HCT116 (cell line): ENCODE measurements at places on chromosomes 11 and 22. TPM values are rescaled to one million over a fixed set of nuclear protein-coding genes. Genes with fewer than 3 reads are reported as not detected.

MCHR1 gene
- total RNA-seq, result not detected

FOLR3 gene
- not detected for total RNA-seq

TIGD3 gene
- 2.4 TPM for total RNA-seq

PTPN5 gene
- total RNA-seq, result not detected

UPK3A gene
- total RNA-seq, result not detected

KCTD14 gene
- 15.2 TPM for total RNA-seq

CEND1 gene
- total RNA-seq, result 0.27 TPM

PYGM gene
- 1.7 TPM for total RNA-seq

GRCh38 chr11:121898903-121899302, 217.1 kb downstream of the BLID start:
- no peak for DNase-seq

DNA sequence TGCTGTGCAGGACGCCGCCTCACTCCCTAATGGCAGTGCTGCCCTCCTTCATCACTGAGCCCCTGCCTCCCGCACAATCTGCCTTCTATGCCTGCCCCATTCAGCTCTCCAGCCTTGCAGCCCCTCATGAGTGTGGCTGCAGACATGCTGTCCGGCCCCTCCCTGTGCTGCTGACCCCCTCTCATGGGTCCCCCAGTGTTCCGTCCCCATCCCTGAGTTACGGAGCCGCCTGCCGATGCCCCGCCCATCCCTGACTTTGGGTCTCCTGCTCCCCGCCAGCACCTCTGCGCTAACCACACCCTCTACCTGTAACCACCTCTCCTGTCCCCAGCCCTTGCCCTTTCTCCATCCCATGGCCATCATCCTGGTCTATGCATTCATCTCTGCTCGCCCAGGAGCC, 33.3 kb downstream of the CTTN start:
- no peak for DNase-seq

DNA sequence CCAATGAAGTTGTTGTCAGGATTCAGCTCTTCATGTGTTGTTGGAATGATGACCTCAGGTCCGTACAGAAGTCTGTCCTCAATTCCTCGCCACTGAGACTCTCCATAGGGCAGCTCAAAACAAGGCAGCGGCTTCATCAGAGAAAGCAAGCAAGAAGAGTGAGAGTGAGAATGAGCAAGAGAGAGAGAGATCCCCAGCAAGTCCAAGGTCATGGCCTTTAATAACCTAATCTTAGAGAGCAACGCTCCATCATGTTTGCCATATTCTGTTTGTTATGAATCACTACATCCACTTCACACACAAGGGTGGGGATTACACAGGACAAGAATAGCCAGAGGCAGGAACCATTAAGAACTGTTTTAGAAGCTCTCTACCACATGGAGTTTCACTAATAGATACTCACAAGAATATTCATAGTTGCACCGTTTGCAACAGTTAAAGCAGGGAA, 23.3 kb upstream of the MMP7 start:
- DNase-seq, result no peak

- no peak for DNase-seq
Observed at GRCh38 chr11:121211626-121212025, 80.9 kb upstream of the SC5D start.

- no peak for DNase-seq
Observed at GRCh38 chr22:44741929-44742328, 10.4 kb upstream of the ARHGAP8 start.

- DNase-seq, result no peak
Observed at GRCh38 chr11:63847363-63847762, 8.5 kb downstream of the MARK2 start.

DNA sequence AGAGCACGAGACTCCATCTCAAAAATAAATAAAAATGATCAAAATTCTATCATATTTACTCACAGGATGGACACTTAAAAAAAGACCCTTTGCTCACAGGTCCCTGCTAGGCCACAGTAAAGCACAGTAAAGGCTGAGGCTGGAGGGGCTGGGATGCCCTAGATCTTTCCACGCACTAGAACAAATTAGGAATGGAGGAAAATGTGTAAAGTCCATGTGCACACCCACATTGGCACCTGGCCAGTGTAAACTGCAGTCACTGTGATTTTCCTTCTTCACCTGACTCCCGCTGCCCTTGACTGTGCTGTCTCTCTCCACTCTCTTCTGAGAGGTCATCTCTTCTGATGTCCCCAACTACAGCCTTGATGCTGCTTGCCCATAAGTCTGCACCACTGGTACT, 195.5 kb downstream of the EFCAB6 start:
- DNase-seq, result no peak

DNA sequence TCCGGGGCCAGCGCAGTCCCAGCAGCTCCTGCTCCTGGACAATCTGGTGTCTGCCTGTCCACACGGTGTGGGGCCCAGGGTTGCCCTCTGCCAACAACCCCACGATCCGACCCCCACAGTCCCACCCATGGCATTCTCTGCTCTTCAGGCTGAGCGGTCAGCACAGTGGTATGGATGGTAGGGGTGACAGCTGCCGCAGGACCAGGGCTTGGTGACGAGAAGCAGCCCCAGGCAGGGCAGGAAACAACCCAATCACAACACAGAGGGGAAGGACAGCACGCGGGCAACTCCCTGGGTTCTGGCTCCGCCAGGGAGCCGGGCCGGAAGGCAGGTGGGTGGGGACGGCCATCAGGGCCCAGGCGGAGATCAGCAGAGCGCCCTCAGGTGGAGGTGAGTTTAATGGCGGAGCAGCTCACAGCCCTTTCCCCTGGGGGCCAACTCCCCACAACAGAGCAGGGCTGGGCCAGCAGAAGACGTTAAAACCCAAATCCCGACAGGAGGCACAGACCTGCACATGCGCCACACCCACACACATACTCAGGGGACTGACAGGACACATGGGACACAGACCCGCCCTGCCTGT, 5.3 kb upstream of the CHADL start:
- no peak for DNase-seq

GRCh38 chr11:118623269-118623655, 15.8 kb downstream of the PHLDB1 start:
- no peak for DNase-seq

DNA sequence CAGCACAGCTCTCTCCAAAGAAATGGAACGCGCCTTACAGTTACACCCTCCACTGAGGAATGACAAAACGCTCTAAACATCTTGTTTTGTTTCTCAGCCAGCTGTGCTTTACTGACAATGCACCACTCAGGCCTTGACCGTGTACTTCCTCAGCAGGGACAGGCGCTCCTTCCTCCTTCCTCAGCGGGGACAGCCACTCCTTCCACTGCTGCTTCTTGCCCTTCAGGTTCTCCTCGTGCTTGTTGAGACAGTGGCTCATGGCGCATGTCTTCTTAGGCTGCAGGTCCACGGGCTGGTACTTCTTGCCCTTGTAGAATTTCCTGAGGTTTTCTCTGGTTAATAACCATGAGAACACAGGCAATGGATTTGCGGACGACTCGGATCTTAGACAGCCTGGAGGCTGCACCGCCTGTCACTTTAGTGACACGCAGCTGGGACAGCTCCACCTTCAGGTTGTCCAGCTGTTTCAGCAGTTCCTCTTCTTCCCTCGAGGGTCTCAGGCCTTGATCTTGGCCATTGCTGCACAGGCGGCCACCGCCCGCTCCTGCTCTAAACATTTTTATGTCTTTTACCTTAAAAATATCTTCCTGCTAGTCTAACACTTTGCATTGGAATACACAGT, 613.8 kb downstream of the BRD1 start:
- no peak for DNase-seq

GRCh38 chr11:30487200-30487898, 98.8 kb downstream of the MPPED2 start:
- DNase-seq, result no peak

GRCh38 chr11:94973099-94973968, at the start of the genes CWC15 and KDM4D:
TSS of gene CWC15 (minus strand) at chr11:94973556. CDS start at chr11:94972185, 1,371 bp downstream.
TSS of gene KDM4D (plus strand) at chr11:94973709. CDS start at chr11:94997373, 23,664 bp downstream.
- DNase-seq, result peak; percentile 84

GRCh38 chr11:116459185-116460045, 313.4 kb downstream of the BUD13 start:
- DNase-seq, result no peak

DNA sequence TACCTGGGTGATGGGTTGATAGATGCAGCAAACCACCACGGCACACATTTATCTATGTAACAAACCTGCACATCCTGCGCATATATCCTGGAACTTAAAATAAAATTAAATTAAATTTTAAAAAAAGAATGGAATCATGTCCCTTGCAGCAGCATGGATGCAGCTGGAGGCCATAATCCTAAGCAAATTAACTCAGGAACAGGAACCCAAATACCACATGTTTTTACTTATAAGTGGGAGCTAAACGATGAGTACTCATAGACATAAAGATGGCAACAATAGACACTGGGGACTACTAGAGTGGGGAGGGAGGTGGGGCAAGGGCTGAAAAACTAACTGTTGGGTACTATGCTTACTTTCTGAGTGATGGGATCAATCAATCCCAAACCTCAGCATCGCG, 40.9 kb downstream of the CWC15 start:
- DNase-seq, result no peak

GRCh38 chr11:95187723-95188122, 43.3 kb downstream of the SESN3 start:
- DNase-seq, result no peak

DNA sequence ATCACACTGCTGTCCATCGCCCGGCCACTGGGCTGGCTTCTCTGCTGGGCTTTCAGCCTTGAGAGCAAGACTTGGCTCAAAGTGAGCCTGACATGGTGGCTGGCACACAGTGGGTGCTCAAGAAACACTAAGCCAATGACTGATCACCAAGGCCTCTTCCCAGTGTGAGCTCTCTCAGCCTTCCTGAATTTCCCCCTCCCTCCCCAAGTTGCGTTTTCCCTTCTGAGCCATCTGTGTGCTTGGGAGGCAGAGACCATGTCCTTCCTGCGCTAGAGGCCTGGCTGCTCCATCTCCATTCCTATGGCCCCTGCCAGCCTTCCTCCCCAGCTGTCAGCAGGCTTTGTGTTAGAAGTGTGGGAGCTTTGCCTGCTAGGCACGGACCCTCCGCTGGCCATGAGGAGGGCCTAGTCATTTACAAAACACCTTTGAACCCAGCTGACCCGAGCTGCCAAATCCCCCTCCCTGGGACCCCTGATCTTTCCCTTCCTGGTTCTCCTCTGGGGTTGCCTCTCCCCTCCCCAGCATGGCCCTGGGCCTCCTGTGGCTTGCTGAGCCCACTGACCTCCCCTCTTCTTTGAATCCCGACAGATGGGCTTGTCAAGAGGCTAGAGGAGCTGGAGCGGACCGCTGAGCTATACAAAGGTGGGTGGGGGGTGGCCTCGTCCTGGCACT, 13.2 kb downstream of the PICK1 start:
- DNase-seq, result no peak

- DNase-seq, result no peak
Observed at GRCh38 chr11:59368238-59369022, 9.7 kb downstream of the OR5AN1 start.

DNA sequence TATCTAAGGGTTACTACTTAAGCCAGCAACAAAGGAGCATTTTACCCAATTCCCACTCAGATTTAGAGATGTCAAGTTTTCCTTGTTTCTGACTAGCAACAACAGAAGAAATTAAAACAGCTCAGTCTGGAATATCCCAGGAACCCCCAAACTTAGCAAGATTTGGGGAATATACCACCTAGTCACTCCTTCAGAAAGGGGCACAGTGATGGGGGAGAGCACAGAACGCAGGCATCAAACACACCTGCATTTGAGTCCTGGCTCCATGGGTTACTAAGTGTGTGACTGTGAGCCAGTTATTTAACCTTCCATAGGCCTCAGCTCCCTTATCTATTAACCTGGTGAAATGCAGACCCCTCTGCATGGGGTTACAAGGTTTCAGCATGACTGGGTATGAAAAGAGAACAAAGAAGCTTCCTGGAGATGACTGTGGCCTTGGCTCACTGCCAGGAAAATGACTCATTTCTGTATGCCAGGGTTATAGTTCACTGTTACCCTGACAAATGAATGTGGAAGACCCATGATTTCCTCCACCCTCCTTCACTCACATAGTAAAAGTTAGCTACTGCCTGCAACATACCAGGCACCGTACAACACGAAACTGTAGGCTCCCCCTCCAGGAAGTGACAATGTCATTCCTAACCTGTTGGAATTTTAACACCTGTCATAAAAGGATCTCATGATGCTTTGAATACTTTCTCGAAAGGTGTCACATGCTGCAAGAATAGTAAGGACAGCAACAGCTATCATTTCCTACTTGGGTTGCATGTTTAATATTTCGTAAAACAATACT, 79.6 kb downstream of the ME3 start:
- peak; percentile 87 for DNase-seq

GRCh38 chr11:120058931-120059330, 79.0 kb downstream of the TRIM29 start:
- no peak for DNase-seq

GRCh38 chr11:73622926-73623593, 23.3 kb upstream of the PLEKHB1 start:
- no peak for DNase-seq
